ENCODE measurements at places on chromosomes 11 and 22.

GRCh38 chr11:92714111-92714510 is 255.3 kb upstream of the MTNR1B start:
- no peak overlapping the region for H3K27ac ChIP-seq
- H3K27me3 ChIP-seq, result no peaks in the 10 kb centered on the region
- no peak overlapping the region for H3K4me3 ChIP-seq
- no peaks in the 10 kb centered on the region for H3K36me3 ChIP-seq
- DNase-seq, result no peak

DNA sequence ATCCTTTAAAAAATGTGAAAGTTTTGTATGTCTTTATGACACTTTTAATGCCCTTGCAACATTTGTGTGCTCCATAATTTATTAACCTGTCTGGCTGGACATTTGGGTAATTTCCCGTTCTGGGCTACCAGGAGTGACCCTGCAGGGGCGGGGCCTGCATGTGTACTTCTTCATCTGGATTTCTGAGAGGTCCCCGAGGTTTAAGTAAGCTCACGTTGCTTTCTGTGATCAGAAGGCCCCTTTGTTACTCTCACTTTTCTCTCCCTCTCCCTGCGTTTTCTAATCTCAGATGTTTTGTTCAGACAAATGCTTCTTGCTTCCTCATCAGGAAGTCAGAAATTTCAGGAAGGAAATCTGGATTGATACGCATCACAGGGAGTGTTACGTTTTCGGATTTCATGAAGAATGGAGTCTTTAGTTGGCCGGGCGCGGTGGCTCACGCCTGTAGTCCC is 78.9 kb upstream of the CRYBB3 start:
- H3K27ac ChIP-seq, result peak overlapping the region; percentile 100
- DNase-seq, result peak; percentile 95
- H3K4me1 ChIP-seq, result peaks cover 34% of the 10 kb centered on the region
- H3K4me3 ChIP-seq, result peak overlapping the region; percentile 25
- H3K36me3 ChIP-seq, result peaks cover 2% of the 10 kb centered on the region
- no peaks in the 10 kb centered on the region for H3K27me3 ChIP-seq

DNA sequence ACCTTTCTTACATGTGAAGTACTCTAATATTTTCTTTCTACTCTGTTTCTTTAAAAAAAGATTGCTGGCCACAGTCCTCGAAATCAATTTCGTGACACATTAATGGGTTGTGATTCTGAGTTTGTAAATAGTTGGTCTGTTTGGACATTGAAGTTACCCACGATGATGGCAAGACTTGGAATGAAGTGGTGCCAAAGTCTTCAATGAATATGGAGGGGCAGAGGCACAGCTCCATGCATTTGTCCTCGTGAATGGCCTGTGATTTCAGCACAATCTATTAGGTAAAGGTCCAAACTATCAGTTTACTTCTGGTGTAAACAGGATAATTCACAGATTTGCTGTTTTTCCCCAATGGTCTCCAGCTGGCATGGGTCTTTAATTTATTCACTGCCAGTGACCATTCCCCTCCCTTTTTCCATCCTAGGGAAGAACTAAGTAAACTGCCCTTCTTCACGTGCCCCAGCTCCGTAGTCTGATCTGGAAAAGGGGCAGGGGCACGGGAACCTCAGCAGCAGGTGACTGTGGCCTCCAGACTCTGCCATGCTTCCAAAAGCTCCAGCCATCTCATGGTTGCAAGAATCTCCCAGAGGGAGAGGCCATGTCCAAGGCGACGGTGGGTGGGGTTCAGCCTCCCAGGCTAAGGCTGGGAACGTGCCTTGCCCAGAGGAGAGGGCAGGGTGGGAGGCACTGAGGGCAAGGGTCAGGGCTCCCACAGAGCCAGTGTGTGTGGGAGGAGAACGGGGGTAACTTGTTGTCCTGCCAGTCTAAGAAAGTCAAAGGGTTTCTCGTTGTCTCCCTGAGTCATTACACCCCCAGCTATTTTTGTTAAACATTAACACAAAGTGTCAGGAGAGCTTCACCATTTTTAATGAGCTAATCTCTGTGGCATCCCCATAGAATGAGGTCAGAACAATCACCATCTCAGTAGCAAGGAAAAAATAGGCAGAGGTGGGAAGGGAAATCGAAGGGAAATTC is 16.9 kb upstream of the PEX26 start:
- no peak for DNase-seq
- H3K36me3 ChIP-seq, result no peaks in the 10 kb centered on the region
- peaks cover 3% of the 10 kb centered on the region for H3K27me3 ChIP-seq
- H3K4me3 ChIP-seq, result no peak overlapping the region

GRCh38 chr11:118819334-118820024 is 28.5 kb upstream of the DDX6 start:
- no peaks in the 10 kb centered on the region for H3K4me1 ChIP-seq
- H3K27me3 ChIP-seq, result no peaks in the 10 kb centered on the region
- H3K4me3 ChIP-seq, result no peak overlapping the region
- H3K27ac ChIP-seq, result no peak overlapping the region
- no peaks in the 10 kb centered on the region for H3K36me3 ChIP-seq

GRCh38 chr22:46195487-46196165 is 45.3 kb downstream of the PPARA start:
- no peak overlapping the region for H3K4me3 ChIP-seq
- H3K4me1 ChIP-seq, result no peaks in the 10 kb centered on the region
- no peaks in the 10 kb centered on the region for H3K36me3 ChIP-seq
- DNase-seq, result no peak
- no peaks in the 10 kb centered on the region for H3K27me3 ChIP-seq
- no peak overlapping the region for H3K27ac ChIP-seq

DNA sequence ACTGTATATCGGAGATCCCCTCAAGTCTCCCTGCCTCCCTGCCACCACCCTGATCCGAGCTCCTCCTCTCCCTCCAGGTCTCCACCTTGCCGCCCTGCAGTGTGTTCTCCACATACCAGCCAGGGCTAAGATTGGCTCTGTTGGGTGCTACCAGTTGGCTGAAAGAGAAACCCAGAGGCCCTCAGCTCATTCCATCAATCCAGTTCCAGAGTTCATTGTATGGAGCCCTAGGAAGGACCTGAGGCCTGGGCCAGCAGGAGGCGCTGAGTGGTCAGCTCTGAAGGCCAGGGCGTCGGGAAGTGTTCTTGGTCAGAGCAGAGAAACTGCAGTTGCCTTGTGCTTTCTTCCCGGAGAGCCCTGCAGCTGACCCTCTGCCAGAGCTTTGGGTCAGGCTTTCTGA is 2.2 kb upstream of the TOP3B start:
- DNase-seq, result peak; percentile 37
- peaks cover 8% of the 10 kb centered on the region for H3K4me1 ChIP-seq
- H3K36me3 ChIP-seq, result no peaks in the 10 kb centered on the region
- H3K4me3 ChIP-seq, result no peak overlapping the region
- H3K27ac ChIP-seq, result no peak overlapping the region

DNA sequence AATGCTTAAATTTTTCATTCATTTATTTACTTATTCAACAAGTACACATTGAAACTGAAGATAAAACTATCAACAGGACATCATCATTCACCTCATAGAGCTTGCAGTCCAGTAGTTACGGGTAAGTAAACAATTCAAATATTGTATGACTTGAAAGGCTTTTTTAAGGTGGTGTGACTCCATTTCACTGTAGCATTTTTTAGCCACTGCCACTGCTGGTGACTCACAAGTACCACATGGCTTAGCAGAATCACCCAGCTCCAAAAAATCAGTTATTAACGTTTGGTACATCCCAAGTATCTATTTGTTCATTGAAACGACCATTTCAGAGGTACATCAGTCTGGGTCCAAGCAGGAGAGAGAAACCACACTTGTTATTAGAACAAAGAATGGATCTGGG is 427.9 kb upstream of the DDI1 start:
- no peaks in the 10 kb centered on the region for H3K36me3 ChIP-seq
- no peaks in the 10 kb centered on the region for H3K27me3 ChIP-seq
- H3K4me1 ChIP-seq, result peaks cover 25% of the 10 kb centered on the region
- H3K4me3 ChIP-seq, result no peak overlapping the region
- peak overlapping the region; percentile 99 for H3K27ac ChIP-seq

- no peaks in the 10 kb centered on the region for H3K36me3 ChIP-seq
- DNase-seq, result no peak
Observed at GRCh38 chr22:42901790-42902508, 44.9 kb upstream of the ARFGAP3 start.

DNA sequence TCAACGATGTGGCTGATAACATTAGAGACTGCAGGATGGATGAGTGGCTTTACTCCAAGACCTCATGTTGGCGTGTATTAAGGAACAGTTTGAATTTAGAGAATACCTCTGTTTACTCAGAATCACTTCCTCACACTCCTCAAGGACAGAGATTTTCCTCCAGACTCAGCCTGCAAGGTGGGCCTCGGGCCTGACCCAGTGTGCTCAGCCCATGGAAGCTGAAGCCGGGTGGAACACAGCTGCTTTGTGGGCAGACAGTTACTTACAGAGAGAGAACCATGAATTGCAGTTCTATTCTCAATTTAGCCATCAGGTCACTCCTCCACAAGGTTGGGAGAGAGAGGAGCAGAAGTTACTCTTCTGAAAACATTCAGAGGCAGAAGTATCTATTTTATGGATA is 135.8 kb downstream of the SNX19 start:
- no peak for DNase-seq
- peaks cover 9% of the 10 kb centered on the region for H3K4me1 ChIP-seq
- H3K27me3 ChIP-seq, result no peaks in the 10 kb centered on the region

DNA sequence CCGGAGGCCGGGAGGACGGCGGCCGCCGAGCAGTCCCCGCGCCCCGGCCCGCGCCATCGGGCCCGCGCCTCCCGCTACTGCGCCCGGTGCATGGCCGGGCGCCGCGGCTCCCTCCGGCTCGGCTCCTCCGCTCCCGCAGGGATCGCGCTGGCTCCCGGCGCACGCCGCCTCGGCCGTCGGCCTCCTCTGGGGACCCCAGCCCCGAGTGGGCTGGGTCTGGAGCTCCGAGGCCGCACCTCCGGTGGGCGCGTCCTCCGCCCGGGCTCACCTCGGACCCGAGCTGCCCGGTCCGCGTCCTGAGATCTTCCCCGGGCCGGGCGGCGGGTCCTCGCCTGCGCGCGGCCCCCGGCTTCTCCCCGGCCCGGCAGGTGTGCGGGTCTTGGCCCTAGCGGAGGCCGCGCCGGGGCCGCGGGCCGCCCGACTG is 251 bp downstream of the SHISA8 start:
- no peak for DNase-seq
- H3K4me1 ChIP-seq, result peaks cover 15% of the 10 kb centered on the region
- no peak overlapping the region for H3K27ac ChIP-seq
- H3K4me3 ChIP-seq, result no peak overlapping the region

DNA sequence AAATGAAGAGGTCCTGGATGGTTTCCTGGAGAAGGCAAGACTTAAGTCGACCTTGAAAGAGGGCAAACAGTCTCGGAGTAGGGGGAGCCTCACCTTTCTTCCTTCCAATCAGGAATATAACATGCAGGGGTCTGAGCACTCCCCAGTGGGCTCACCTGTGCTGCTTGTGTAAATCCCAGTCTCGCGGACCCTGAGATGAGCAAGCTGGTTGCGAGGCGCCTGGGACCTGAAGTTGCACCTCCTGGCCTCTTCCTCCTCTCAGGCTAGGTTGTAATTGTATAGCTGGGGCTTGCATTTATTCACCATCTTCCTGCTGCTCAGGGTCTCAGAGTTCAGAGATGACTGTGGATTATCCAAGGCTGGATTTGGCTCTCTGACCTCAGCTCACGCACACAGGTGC is 7.5 kb upstream of the WBP2NL start:
- no peak overlapping the region for H3K27ac ChIP-seq
- H3K4me1 ChIP-seq, result no peaks in the 10 kb centered on the region
- H3K27me3 ChIP-seq, result peaks cover 7% of the 10 kb centered on the region
- no peak overlapping the region for H3K4me3 ChIP-seq
- no peaks in the 10 kb centered on the region for H3K36me3 ChIP-seq

DNA sequence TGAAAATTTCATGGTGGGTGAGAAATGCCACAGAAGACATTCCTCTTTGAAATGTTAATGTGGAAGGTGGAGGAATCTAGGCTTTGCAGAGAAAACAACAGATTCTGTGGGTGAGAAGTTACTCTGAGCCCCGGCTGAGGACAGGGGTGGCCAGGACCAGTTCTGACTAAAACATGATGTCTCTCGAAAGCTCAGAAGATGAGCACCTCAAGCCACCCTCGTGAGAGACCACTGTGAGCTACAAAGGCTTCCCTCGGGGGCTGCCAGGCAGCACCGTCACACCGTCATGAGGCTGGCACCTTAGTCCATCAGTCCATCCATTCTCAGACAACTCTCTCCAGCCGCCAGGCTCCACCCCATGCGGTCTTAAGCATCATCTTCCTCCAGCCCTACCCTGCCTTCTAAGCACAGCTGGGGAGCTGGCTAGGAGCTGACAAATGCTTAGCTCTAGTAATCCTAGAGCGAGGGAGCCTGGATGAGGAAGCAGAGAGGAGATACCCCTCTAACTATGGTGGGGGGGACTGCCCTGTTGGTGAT is 360.5 kb downstream of the SHANK2 start:
- no peaks in the 10 kb centered on the region for H3K4me1 ChIP-seq
- DNase-seq, result no peak
- H3K36me3 ChIP-seq, result no peaks in the 10 kb centered on the region
- no peaks in the 10 kb centered on the region for H3K27me3 ChIP-seq
- no peak overlapping the region for H3K4me3 ChIP-seq

GRCh38 chr22:39498802-39499201 is 3.3 kb upstream of the MIEF1 start:
- H3K36me3 ChIP-seq, result no peaks in the 10 kb centered on the region
- H3K27me3 ChIP-seq, result no peaks in the 10 kb centered on the region

- H3K4me3 ChIP-seq, result no peak overlapping the region
- H3K27me3 ChIP-seq, result no peaks in the 10 kb centered on the region
- no peaks in the 10 kb centered on the region for H3K4me1 ChIP-seq
Observed at GRCh38 chr11:112822478-112823274, 138.5 kb upstream of the NCAM1 start.

GRCh38 chr11:119650251-119650650 is 78.7 kb downstream of the NECTIN1 start:
- no peaks in the 10 kb centered on the region for H3K36me3 ChIP-seq
- no peak for DNase-seq
- H3K27me3 ChIP-seq, result no peaks in the 10 kb centered on the region
- no peak overlapping the region for H3K27ac ChIP-seq

Data from endothelial cell of umbilical vein (primary cell).